ENCODE measurements at places on chromosomes 3 and 15. TPM values are rescaled to one million over a fixed set of nuclear protein-coding genes. Genes with fewer than 3 reads are reported as not detected.

Gene FBXW12
- total RNA-seq: 1.2 TPM

Gene CPLX3
- 1.00 TPM for total RNA-seq

Gene PPP2R3A
- total RNA-seq: 31.2 TPM

Gene MDFIC2
- not detected for total RNA-seq

DNA sequence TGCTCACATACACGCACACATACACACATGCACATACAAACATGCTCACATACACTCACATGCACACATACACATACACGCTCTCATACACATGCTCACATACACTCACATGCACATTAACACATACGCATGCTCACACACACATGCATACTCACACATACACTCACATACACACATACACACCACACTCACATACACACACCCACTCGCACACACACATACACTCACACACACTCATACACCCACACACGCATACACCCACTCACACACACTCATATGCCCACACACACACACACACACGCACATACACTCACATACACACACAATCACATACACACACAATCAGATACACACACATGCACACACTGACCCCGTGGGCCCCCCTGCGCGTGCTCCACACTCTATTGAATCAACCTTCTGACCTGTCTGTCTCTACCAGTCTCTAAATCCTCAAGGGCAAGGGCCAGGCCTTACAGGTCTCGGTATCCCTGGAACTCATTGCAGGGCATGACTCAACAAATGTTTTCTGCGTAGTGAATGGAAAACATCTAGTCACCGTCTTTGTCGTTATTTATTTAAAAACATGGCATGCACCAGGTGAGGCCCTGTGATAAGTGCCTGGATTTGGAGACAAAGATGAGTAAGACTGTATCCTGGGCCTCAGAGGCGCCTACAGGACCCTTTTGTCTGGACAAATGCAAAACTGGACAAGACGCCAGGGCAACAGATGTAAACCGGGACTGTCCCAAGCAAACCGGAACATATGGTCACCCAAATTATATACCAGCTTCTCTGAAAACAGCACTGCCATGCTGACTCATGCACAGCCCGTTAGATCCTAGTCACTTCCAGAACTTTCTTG, 41.8 kb downstream of the GRK7 start:
- no peak for DNase-seq

GRCh38 chr3:140536926-140537726, 140.7 kb upstream of the TRIM42 start:
- DNase-seq: no peak

- DNase-seq: no peak
Observed at GRCh38 chr3:177150970-177151627, 46.2 kb downstream of the TBL1XR1 start.

DNA sequence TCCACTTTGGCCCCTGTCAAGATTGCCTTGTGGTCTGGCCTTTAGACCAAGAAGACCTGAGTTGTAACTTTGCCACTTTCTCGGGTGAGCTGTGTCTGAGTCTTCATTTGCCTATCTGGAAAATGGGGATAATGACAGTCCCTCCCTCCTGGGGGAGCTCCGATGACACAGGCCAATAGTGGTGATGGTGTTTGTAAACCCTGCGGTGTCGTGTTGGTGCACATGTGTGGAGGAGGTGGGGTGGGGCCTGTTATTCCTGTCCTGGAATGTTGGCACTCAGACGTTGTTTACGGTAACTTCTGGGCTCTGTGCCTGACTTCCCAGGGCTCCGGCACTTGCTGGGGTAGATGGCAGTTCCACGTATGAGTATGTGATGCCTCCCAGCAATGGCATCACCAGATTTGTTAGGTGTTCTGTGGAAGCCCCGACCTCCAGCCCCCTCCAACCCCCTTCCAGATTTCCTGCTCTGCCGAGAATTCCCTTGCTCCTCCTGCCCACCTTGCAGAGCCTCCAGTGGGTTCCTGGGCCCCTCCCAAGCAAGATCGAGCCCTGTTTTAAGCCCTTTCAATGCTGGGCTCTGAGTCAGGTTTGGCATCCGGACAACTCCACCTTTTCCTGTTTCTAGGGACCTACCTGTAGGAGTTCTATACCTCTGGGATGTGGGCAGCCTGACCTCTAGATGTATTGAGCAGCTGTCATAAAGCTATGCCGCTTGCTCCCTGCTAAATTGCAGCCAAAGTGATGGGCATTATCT, 31.4 kb downstream of the HRH1 start:
- no peak for DNase-seq

Data from cerebellum (tissue), 4 donors.